ENCODE measurements at places on chromosomes 5 and 9. TPM values are rescaled to one million over a fixed set of nuclear protein-coding genes. Genes with fewer than 3 reads are reported as not detected.
A peak's percentile ranks its signal among the peaks of the same experiment; 100 is the strongest.

- DNase-seq, result no peak
Measured at GRCh38 chr5:132295505-132296411, 1.6 kb downstream of the SLC22A4 start.

COL23A1 gene
- total RNA-seq, result 4.6 TPM

DNA sequence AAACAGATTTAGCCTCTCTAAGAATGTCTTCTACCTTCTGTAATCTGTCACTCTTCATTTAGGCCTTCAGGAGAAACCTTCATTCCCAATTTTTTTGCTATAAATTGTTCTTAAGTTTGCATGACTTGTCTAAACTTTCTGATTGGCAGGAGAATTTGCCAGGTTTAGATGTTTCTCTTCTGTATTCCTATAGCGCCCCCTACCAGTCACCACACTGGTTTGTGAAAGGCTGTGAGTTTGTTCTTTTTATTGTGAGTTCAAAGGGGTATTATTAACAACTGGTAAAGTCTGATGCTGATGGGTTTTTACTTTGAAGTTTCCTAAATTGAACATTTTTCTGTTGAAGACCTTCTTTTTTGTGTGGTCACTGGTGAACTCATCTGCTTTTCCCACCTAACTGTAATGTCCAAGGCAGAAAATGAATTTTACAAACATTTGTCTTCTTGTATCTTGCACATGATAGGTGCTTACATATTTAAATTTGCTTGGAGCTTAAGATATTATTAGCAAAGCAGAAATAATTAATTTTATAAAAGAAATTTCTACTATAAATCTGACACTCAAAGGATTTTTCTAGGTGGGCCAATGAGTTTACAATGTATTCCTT, 18.4 kb upstream of the F2RL2 start:
- DNase-seq, result peak; percentile 44

GRCh38 chr5:127834554-127834953, 131.4 kb downstream of the CCDC192 start:
- DNase-seq, result no peak

DNA sequence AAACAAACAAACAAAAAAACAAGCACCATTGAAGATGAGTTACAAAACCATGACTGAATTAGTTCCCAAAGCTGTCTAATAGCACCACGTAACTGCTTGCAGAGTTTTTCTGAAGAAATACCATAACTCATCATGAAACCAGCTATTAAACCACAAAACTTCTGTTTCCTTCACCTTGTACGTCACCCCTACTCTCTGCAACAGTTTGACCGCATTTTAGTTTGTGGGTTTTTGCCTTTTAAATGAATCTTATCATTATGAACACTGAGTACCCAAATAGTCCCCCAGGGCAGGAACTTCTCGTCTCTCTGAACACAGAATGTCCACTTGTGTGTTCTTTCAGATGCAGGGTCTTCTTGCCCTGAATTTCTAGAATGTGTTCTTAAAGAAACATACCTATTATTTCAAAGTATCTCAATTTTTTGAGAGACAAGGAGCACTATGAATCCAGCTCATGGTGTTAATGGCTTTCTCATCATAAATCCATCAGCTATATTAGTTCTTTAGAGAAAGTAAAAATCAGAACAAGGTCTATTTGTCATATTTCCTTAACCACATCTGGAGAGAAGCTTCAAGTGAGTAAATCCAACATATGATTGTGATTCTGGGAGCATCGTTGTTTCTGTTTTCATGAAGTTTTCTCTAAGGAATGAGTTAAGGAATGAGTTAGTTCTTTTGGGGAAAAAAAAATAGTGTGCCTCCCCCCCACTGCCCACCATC, 210.6 kb downstream of the AUH start:
- peak; percentile 77 for DNase-seq

GRCh38 chr5:65696892-65697291, 25.0 kb downstream of the SGTB start:
- DNase-seq, result no peak

GRCh38 chr5:169417676-169418075, 116.7 kb upstream of the SLIT3 start:
- DNase-seq, result no peak

GRCh38 chr9:109779711-109780452, at the start of gene PALM2AKAP2:
Gene PALM2AKAP2 (plus strand): TSS chr9:109780198. CDS start chr9:109780489, 291 bp downstream.
- DNase-seq, result no peak

DNA sequence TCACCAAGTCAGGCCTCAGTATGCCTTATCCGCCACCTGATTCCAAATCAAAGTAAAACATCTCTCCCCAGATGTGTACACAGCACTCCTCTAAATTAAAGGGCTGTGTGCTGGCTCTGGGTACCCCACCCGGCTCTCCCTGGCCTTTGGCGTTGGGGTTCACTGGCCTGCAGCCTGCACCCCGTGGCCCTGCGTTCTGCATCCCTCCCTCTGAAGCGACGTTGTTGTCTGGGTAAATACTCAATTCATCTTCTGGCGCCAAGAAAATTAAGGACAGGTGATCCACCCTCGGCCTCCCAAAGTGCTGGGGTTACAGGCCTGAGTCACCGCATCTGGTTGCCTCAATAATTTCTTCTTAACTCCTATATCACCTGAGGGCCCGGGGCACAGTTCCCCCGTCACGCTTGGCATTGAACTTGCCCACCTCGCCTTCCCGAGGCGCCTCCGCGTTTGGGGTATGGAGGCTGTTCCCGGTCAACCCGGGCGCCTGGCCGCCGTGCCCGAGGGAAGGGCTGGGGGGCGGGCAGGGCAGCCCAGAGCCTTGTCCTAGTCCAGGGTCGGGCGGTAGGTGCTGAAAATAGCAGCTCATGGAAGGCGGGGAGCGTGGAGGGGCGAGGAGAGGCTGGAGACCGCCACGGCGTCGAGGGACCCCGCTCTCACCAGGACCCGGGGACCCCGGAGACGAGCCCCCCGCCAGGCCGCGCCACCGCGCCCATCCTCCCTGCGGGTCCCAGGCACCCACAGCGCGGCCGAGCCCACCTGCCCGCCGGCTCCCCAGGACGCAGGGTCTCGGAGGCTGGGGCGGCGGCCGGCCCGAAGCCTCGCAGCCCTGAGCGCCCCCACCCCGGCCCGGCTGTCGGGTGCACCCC, 531 bp downstream of the ABO start:
- no peak for DNase-seq

SLC36A1 gene
- total RNA-seq, result 3.9 TPM

DNA sequence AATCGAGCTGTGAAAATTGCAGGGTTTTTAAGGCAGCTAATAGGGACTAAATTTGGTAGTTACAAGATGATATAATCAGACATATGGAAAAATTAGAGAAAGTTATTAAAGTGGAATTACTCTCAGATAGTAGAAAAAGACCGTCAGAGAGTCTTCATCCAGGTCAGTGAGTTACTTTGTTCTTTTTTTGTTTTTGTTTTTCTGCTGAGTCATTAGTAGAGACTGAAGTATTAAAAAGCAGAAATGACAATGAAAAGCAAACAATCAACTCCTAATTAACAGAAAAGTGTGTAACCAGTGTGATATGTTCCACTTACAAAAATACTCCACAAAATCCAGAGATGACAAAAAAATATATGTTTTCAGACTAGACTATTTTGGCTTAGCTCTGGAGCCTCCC, 480.4 kb upstream of the COX7C start:
- DNase-seq, result no peak

DNA sequence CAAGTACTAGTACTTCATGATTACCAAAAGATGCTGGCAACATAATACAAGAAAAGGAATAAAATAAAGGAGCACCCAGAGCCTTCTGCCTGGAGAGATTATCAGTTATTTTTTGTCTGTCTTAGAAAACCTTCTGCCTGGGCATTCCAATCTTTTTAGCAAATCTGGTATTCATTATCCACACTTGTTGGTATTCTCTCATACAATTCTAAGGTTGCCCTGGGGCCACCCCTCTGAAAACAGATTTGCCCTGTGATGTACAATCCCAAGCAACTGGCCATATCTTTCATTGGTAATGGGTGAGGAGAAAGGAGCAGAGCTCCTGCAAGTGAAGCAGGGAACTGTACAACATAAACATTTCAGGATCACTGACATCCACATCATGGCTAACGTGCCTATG, 47.8 kb downstream of the WDR41 start:
- DNase-seq, result no peak

DNA sequence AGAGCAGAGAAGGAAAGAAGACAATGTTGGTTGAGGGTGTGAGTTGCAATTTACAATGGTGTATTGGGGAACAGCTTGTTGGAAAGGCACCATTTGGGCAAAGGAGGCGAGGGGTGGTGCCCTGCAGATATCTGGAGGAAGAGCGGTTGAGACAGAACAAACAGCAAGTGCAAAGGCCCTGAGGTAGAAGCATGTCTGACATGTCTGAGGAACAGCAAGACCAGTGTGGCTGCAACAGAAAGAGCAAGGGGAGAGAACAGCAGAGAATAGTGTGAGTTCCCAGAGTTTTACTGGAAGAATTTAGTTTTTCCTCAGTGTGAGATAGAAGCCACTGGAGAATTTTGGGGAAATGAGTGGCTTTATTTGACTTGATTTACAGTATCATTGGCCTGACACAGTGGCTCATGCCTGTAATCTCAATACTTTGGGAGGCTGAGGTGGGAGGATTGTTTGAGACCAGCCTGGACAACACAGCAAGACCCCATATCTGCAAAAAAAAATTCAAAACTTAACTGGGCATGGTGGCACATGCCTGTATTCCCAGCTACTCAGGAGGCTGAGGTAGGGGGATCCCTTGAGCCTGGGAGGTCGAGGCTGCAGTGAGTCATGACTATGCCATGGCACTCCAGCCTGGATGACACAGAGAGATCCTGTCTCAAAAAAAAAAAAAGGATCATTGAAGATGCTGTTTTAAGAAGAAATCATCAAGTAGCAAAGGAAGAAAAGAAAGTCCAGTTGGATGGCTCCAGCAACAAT, 13.6 kb downstream of the CMBL start:
- no peak for DNase-seq

DNA sequence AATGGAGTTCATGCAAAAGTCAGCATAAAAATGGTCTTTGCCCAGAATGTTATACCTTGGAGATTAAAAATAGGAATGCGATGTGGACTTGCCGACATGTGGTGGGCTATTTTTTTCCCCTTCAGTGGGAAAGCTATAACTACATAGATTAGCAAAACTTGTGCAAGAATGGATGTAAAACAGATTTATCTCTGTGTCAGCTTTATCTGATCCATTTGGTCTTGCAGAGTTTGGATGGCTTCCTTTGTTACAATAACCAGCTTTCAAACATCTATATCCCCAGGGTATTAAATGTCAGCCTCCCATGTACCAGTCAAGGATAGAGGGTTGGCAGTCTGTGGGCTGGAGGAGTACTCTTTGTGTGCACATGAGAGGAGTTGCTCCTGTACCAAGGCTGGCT, 284.9 kb downstream of the TMEM38B start:
- DNase-seq, result peak; percentile 66

DNA sequence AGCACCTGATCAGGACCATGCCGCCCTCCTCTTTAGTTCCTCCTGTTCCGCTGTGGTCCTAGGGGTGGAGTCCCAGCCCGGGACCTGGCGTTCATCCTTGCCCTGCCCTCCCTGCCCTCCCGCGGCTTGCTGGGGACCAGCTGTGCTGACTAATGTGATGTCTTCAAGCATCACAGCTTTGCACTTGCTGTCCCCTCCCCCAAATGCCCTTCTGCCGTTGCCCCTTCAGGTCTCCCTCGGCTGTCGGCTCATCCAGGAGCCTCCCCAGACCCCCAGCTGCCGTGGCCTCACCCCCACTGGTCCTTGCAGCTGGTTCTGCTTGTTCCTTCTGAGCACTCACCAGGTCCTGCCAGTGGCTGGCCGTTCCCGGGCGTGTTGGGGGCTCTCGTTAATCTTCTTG, 19.9 kb downstream of the RXRA start:
- no peak for DNase-seq

- DNase-seq, result no peak
Measured at GRCh38 chr5:67748165-67748690, 467.3 kb upstream of the PIK3R1 start.

DNA sequence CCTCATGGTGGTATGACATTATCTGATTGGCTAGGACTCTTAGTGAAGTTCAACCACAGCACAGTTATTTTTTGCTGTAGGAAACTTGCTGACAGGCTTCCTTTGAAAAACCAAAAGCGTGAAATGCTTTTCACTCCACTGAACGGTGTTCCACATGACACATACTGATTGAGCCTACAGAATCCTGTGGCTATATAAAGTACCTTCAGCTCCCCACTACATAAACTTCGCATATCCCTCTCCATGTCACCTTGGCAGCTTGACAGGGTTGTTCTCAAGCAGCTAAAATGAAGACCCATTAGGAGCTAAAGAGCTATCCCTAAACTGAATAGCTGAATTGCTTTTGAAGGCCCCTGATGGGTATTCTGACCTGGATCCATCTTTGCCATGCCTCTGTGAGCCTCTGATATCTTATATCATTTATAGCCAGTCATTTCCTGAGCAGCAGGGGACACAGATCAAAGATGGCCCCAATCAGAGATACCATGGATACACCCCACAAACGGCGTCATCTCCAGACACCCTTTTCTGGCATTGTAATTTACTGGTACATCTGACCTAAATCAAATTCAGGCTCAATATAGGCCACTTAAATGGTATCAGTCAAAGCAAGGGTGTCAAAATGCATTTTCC, 91.5 kb downstream of the APBA1 start:
- no peak for DNase-seq

DNA sequence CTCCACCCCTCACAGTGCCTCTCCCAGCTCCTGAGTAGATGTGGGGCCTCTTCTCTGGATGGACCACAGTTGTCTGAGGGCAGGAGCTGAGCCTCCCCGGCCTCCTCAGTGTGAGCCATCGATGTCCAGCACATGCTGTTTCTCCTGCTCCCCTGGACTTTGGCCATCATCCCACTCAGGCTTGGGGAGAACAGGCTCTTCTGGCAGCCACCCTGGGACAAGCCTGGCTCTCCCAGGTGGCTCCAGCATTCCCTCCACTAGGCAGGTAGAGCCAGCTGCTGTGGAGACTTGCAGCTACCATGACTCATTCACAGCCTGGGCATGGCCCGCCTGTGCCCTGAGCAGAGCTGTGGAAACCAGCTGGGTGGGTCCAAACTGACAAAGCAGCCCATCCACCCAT, 77.0 kb downstream of the CSNK1A1 start:
- DNase-seq, result no peak

RABEPK gene
- 13.5 TPM for total RNA-seq

MZB1 gene
- 0.89 TPM for total RNA-seq

LHX6 gene
- 0.99 TPM for total RNA-seq

FREM1 gene
- 30.9 TPM for total RNA-seq

DNA sequence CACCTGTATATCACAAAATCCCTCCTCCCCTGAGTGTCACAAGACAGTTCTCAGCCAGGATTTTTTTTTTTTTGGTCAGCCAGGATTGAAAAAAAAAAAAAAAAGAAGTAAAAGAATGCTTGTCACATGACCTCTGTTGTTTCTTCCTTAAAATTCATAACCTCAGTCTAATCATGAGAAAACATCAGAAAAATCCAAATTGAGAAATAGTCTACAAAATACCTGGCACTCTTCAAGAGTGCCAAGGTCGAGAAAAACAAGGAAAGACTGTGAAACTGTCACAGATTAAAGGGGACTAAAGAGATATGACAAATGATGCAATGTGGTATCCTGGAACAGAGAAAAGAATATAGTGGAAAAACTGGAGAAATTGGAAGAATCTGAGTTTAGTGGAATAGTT, 58.5 kb upstream of the SUB1 start:
- no peak for DNase-seq

ZNF474 gene
- total RNA-seq, result 0.79 TPM

PCDH1 gene
- total RNA-seq, result 21.3 TPM
